Stimulated activated CD4-positive, alpha-beta T cell treated with anti-CD3 and anti-CD28 coated beads, Interleukin-15, amount 100 ng/mL, for 48 hours (primary cell): ENCODE measurements at places on chromosomes 5 and 9.

- no peak for DNase-seq
Observed at GRCh38 chr5:122473138-122473843, 161.3 kb downstream of the SNCAIP start.

DNA sequence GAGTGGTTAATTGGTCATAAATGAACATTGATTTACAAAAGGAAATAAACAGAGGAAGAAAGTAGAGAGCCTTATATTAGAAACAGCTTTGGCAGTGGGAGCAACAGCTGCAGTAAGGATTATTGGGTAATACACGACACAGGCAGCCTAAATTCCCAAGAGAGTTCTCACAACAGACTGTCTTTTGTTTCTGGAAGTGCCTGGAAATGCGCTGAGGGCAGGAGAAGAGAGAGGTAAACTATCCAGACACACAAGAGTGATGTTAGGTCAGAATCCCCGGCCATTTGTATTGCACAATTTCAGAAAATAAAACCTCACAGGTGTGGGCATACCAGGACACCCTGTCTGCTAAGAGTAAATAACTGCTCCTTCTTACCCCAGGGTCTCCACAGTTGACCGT lies 450.4 kb upstream of the CTNND2 start:
- no peak for DNase-seq

- no peak for DNase-seq
Observed at GRCh38 chr5:43390471-43390870, 21.7 kb downstream of the CCL28 start.

- no peak for DNase-seq
Observed at GRCh38 chr9:134185536-134186011, 21.2 kb upstream of the RNU6ATAC start.

- no peak for DNase-seq
Observed at GRCh38 chr5:81631124-81631523, 119.8 kb downstream of the SSBP2 start.

- no peak for DNase-seq
Observed at GRCh38 chr9:115212125-115212605, 94.2 kb upstream of the TNC start.

DNA sequence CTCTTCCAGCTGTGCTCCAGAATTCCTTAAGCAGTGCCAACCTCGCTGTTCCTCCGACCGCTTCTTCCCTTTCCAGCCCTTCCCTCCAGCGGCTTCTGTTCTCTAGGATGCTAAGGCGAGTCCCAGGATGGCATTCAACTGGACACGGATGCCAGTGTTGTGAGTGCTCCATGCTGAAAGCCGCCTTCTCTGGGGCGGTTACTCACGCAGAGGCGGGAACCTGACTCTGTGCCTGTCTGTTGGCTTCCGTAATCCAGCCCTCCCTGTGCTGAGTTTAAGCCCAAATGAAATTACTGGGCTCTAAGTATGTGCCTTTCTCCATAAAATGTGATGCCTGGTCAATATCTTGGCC lies 20.2 kb downstream of the COL5A1 start:
- DNase-seq: no peak

- no peak for DNase-seq
Observed at GRCh38 chr5:169070413-169070812, 230.5 kb downstream of the SLIT3 start.

DNA sequence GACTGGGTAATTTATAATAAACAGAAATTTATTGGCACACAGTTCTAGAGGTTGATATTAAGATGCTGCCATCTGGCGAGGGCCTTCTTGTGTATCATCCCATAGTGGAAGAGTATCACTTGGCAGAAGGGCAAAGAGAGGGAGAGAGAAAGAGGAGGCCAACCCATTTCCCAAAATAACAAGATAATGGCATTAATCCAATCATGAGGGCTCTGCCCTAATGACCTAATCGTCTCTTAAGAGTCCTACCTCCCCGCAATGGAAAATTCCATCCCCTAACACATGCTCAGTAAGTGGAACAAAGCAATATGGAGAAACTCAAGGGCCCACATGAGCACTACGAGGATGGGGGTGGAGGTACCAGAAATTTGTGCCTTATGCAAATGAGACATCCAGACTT lies 17.6 kb upstream of the VDAC1 start:
- no peak for DNase-seq

DNA sequence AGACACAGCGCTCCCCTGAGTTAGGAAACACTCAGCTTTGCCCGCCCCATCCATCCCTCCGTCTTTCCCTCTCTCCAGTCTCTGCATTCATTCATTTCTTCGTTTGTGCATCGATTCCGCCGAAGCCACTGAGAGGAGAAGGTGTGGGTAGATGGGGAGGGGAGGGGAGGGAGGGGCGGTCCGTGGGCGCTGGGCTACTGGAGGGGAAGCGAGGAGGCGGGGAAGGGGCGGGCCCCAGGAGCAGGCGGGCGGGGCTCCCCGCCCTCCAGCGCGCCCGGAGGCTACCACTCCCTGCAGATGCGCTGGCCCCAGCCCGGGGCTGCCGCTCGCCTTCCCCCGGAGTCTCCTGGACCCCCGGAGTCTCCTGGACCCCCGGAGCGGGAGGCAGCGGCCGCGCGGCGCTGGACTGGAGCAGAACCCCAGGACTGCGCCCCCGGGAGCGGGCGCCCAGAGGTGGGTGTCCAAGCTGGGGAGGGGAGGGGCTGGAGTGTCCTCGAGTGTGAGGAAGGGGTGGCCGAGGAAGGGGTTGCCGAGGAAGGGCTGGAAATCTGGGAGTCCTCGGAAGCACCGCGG lies 159.5 kb downstream of the C9orf152 start:
- peak; percentile 79 for DNase-seq

DNA sequence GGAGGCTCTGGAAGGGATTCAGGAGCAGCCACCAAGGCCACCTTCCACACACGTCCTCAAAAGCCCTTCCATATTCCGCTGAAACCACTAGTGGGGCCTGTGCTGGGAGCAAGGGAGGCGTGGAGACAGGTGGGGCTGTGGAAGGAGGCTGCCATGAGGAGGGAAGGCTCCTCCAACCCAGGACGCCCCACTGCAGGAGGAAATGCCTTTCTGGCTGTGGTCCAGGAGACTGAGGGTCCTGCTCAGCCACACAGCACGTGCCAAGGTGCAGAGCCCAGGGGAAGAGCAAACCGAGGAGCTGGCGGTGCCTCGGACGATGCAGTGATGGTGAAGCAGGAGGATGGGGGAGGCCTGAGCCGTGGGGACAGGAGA lies 49.5 kb downstream of the ADAMTS2 start:
- DNase-seq: no peak

DNA sequence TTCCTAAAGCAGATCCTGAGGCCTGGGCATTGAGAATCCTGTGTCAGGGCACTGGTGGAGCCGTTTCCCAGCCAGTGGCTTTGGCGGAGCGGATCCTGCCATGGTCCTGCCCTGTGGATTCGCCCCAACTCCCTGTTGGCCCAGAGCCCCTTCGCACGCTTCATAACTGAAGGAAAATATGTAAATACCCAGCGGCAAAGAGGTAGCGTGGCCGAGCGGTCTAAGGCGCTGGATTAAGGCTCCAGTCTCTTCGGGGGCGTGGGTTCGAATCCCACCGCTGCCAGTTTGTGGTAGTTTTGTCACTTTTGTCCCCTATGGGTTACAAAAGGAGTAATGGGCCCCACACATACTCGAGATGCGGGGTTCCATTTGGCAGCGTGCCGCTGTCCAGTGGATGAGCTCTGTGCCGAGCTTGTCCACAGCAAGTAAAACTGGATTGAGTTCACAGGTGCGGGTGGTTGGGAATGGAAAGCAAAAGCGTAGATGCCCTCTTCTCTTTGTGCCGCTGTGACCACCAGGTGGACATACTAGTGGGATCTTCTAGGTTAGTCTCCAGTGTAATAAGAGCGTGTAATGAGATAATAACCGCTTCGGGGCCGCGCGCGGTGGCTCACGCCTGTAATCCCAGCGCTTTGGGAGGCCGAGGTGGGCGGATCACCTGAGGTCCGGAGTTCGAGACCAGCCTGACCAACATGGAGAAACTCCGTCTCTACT lies 17.3 kb downstream of the TRIM7 start:
- DNase-seq: peak; percentile 68

DNA sequence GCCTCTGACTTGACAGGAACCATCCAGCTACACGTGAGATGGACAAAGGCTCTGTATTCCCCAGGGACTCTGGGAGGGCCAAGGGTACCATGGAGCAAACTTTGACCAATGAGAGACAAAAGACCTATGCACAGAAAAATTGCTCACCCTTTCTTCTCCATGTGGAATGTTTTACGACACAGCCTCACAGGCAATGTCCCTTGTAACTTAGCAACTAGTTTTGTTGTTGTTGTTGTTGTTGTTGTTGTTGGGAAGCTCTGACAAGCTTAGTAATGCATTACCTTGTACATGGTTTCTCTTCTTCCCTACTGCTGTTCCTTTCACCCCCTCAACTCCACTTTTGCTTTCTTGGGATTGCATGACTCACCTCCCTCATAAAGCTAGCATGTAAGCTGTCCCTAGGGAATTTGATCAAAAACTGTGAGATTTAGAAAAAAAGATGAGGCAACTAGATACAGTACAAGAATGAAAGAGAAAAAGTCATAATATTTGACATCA lies 550.9 kb downstream of the RAB3C start:
- DNase-seq: no peak

DNA sequence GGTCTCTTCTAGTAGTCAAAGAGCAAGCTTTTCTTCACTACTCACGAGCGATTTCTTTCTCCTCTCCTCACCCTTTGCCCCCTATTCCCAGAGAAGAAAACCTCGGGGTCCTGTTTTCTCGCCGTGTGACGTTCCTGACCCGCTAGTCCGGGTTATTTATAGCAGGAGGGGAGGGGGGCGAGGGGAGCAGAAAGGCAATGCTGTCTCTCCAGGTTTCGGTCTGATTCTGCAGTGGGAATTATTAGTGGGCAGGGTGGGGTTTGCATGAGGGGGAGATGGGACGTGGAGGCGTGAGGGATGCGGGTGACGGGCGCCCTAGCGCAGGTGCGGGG lies 847 bp upstream of the GABRB2 start:
- no peak for DNase-seq

DNA sequence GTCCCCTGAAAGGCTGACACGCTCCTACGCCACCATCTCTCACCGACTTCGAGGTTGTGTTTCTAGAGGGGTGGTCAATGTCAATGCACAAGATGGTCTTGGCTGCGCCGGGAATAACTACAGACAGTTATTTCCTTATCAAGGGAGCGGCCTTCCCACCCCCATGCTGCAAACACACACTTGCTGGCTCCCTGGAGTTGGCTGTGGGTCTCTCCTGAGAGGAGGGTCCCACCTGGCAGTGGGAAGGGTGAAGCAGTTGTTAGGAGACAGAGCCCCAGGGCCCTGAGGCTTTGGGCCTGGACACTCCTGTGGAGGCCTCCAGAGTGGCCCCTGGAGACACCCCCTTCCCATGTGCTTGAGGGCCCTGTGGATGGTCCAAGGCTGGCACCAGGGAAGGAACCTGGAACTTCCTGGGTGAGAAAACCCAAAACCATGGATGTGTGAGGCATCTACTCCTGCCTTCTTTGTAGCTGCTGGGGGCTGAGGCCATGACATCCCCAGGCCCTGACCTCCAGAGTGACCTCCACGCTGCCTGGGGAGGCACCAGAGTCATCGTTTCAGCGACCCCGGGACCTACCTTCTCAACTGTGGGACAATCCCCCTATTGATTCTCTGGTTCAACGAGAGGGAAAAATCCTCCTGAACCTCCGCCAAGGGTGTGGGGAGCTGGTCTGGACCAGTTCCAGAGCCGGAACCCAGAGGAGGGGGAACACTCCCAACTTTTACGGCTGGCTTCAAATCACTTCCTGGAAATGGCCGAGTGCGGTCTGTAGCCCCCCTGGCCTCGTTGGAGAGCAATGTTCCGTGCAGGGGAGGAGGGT lies 101.1 kb upstream of the COL5A1 start:
- no peak for DNase-seq

GRCh38 chr9:17004500-17004899 lies 130.3 kb upstream of the CNTLN start:
- DNase-seq: no peak

DNA sequence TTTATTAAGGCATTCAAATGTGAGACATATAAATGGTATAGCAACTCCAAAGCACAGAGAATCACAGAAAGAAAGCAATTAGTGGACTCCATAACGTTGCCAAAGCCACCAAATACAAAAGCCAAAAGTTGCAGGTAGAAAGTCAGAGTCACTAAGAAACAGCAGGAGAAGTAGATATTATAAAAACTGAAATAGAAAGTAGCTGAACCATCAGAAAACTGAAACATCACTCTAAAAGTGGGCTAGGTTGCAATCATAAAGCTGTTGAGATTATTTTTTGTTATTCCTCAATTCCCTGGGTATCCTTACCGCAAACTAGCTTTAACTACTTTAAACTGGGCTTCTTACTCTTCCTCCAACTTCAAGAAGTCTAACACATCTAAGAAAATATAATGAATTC lies 108.1 kb upstream of the ARRDC3 start:
- no peak for DNase-seq

DNA sequence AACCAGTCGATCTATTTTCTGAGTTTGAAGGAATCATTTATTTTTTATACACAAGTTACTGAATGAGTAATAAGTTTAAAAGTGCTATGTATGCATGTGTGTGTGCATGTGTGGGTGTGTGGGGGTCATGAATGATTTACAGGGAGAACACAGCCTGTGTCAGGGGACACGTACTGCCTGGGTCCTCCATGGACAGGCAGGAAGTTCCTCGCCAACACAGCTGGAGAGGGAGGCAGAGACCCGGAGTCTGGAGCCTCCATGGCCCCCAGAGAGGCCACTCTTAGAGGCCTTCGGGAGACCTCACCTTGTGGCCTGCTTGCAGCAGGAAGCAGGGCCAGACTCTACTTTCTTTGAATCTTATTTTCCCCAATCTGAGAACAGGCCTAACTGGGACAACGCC lies 144.7 kb downstream of the GABBR2 start:
- DNase-seq: no peak

DNA sequence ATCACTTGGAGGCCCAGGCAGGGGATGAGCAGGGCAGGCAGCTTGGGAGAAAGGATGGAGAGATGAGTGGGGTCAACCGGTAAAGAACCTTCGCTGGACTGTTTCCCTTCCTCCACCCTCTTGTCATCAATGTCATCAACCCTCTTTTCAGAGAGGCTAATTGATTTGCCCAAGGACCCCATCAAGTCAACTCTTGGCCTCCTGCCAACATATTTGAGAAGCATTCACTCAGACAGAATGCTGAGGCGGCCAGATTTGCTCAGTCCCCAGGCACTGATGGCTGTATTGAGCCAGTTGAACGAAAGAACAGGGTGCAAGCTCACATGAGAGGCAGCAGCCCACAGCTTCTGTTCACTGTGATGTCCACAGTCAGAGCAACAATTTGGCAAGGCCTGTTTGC lies 193.5 kb downstream of the RFK start:
- no peak for DNase-seq

DNA sequence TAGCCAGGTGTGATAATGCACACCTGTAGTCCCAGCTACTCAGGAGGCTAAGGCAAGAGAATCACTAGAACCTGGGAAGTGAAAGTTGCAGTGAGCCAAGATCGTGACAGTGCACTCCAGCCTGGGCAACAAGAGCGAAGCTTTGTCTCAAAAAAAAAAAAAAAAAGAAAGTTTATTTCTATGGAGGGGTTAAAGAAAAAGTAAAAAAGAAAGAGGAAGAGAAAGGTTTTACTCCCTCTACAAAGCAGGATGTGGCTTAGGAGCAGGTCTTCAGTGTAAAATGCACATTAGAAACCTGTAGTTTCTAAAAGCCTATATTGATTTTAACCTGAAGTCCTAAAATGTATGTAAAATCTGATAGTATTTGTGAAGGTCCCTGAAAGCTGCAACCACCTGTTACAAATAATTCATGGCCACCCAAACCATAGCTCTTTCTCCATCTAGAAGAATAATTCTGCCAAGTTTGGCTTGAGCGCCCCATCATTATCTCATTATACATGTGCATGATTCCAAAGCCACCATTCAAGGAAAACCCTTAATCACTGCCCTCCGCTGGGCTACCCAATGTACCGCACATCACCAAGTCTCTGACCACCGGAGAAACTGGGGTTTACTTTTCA lies 3.4 kb downstream of the FNBP1 start:
- DNase-seq: no peak

- no peak for DNase-seq
Observed at GRCh38 chr9:115524453-115525059, 406.6 kb upstream of the TNC start.
